Ureter (tissue), 1 donor: ENCODE measurements at places on chromosomes 12 and 14. TPM values are rescaled to one million over a fixed set of nuclear protein-coding genes. Genes with fewer than 3 reads are reported as not detected.

GPR162 gene
- 2.5 TPM for total RNA-seq

DNA sequence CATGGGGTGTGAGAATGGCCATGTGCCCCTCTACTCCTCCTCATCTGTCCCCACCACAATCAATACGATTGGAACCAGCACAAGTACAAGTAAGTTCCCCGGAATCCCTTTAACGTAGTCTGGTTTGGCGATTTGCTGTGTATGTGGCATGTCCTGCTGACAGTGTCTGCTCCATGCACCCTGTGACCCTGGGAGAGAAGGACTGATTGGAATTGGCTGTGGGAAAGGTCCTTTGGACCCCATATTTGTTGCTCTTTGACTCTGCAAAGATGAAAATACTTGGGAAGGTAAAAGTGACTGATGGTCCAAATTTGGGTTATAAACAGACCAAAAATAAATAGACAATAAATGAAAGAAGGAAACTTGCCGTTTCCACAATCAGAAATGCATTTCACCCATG lies 135.6 kb downstream of the SAMD4A start:
- no peak for DNase-seq

DNA sequence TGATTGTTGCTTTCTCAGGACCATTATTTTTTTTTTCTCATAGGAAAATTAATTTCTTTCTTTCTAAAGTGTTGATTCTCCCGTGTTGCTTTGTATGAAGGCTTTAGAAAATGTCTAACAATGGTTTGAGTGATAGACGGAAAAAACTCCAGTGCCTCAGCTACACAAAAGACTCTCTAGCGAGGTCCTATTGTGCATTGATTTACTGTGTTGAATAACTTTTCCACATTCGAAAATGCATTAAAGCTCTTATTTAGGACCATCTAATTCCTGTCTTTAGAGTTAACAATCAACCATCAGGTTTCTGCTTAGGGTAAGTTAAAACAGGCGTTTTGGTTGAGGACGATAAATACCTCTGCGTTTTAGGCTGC lies 99.6 kb downstream of the PTPN11 start:
- DNase-seq: no peak

ZNF664 gene
- 90.5 TPM for total RNA-seq

CIROP gene
- total RNA-seq: not detected

C12orf57 gene
- total RNA-seq: 172 TPM

DNA sequence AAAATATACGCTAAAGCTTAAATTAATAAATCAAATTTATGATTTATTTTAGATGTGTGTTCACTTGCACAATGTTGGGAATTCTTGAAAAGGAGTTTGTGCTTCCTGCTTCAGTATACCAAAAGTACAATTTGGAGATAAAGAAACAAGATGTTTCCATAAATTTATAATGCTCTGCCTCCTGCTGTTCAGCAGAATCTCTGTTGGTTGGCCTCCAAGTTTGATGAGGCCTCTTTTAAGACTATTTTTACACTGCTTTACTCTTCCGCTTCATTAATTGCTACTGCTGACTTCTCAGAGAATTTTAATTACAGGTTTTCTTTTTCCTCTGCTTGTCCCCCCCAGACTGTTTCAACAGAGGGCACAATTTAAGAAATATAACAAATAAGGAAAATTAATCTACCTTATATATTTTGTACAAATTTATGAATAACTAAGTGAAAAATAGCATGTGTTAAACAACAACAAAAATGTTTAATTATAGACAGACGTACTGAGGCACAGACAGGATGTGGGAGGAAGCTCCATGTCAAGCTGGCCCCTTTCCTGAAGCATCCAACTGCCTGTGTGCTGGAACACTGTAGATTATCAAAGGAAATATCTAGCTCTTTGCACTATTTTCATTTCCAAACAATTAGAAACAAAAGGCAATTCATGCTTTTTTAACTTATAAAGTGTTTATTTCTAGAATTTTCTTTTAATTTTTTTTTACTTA lies 83.9 kb downstream of the PIK3C2G start:
- no peak for DNase-seq

SLC10A1 gene
- 0.23 TPM for total RNA-seq
